ENCODE measurements at places on chromosomes 3 and 15.

- no peak for DNase-seq
These were observed 31.5 kb upstream of the TRH start for GRCh38 chr3:129943020-129943419.

- no peak for DNase-seq
These were observed at the start of gene SPINT1 for GRCh38 chr15:40843885-40844695. SPINT1 (plus strand) TSS chr15:40844048; CDS start chr15:40844555, 507 bp downstream.

DNA sequence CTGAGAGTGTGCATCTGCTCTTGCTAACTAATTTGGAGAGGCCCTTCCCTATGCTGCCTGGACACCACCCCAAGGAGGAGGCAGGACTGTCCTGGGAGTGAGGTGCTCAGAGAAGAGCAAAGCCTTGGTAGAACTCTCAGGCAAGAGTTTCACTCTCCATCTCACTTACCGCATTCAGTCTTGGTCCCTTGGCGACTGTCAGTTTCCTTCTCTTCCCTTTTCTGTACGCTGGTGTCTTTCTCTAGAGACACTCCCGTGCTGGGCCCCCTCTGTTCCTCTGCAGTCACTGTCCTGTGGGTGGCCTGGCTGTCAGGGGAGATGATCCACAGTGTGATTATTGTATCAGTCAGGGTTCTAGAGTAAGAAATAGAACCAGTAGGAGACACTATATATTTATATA is 44.0 kb downstream of the IDH2 start:
- DNase-seq, result no peak

DNA sequence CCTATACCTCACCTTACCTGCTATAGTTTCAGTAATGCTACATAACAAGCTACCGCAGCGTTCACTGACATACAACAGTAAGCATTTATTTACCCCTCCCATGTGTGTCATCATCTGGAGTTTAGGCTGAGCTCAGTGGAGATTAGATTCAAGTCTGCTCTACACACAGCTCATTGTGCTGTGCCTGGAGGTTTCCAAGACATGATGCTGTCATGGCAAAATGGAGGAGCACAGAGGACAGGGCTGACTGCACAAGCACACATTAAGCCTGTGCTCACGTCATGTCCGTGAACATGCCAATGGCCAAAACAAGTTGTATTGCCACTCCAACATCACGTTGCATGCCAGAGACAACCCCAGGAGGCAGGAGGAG is 333.8 kb upstream of the TRIM42 start:
- DNase-seq, result no peak

DNA sequence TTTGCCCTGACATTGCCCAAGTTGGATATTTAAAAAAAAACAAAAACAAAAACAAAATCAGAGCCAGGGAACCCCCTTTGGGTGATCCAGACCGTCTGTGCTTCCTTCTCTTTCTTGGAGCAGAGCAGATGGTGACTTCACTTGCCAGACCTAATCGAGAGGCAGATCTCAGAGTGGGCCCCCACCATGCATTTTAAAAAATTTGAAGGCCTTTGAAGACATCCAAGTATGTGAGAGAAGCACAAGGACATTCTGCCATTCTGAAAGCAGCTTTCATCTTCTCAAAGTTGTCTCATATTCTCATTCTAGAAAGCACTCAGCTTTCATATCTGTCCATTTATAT is 93.3 kb downstream of the SV2B start:
- no peak for DNase-seq

DNA sequence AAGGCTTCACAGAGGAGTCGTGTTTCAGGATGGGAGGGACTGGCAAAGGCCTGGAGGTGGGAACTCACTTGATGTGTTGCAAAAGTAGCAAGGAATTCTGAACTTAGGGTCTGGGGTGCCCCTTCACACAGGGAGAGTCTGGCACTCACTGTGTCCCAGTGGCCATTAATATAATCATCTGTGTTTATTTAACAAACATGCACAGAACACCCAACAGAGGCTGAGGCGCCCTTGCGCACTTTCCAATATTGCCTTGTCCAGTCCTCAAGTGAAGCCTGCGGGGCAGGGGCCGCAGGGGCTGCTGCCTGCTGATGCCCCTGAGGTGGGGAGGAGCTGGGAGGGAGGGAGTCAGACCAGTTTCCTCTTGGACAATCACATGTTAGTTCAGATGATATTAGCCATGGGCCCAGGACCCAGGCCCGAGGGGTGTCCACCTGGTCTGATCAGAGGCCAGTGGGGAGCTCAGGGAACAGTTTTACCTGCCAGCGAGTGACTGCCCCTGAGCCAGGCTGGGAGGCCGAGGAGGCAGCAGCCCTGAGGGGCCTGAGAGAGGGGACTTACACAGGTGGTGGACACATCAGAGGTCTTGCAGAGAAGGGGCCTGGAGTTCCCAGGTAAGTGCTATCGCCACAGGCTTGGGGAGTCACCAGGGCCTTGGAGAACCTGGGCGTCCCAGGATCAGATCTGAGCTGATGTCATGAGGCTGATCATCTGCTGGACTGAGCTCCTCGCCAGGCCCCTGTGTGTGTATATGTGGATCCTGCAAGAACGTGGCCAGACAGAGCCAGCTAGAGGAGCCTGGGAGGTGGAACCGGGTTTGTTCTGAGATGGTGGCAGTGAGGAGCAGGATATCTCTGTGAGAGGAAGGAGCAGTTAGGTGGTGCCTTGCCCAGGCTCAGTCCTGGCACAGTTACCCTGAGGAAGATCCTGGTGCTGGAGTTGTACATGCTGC is 13.8 kb upstream of the TXNRD3 start:
- no peak for DNase-seq

DNA sequence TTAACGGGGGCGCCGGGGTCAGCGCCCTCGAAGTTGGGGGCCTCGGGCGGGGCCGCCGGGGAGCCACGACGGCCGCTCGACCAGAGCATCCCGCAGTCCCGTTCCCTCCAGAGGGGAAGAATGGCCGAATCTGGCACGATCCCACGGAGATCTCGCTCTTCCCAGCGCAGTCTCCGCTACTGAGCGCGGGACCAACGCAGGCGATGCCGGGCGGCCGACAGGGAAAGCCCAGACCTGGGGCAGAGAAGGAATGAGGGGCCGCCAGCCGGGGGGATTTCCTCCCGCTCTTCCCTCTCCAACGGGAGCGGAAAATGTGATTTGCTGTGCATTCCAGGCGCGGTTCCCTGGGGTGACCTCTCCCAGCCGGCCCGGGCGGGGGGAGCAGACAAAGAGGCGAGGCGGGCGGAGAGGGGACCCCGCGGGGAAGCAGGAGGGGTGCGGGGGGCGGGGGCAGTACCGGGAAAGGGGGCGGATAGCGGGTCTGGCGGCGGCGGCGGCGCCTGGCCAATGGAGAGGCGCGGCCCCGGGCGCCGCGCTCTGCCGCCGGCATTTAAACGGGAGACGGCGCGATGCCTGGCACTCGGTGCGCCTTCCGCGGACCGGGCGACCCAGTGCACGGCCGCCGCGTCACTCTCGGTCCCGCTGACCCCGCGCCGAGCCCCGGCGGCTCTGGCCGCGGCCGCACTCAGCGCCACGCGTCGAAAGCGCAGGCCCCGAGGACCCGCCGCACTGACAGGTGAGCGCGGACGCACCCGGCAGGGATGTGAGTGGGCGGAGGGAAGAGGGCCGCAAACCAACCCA is at the start of gene GREM1:
Gene GREM1 (plus strand): TSS at position 579 of the 801 bp plus-strand sequence. CDS start 12,687 bp downstream, outside the sequence.
- no peak for DNase-seq

DNA sequence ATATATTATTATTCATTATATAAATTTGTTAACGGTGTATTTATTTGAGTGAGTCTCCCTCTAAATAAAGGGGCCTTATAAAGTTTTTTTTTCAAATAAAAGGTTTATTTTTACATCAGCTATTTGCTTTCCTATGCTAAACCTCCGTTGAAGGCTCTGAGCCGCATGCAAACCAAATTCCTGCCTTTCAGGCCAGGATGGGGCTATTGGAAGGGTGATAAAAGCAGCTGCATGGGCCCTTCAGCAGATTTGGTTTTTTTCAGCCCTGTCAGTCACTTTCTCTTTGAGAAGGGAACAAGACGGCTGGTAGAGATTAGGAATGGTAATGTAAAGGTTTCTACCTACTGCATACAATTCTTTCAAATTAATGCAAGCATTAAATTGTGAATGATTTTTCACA is 244.2 kb downstream of the WNT5A start:
- no peak for DNase-seq

- peak; percentile 20 for DNase-seq
These were observed 95.6 kb downstream of the IMPG2 start for GRCh38 chr3:101224739-101225138.

DNA sequence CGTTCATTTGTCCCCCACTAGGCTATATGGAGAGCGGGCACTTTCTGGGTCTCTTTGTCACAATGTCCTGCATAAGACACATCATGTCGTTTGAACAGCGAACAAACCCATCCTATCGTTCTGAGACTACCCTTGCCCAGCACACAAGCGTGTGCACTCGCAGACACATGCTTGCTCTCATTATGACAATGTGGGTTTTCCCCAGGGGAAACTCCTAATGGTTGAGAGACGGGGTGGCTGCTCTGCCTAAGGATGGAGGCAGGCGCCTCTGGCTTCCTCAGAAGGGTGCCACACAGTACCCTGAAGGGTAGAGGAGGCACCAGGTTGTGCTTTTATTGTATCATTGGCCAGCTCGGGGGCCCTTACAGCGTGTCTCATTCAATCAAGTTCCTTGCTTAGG is 51.0 kb upstream of the MYZAP start:
- no peak for DNase-seq

- no peak for DNase-seq
These were observed 278.1 kb downstream of the THSD4 start for GRCh38 chr15:71393383-71393782.

GRCh38 chr3:41900265-41900664 is 61.6 kb downstream of the ULK4 start:
- DNase-seq, result peak; percentile 78

GRCh38 chr15:76160426-76161152 is 100.8 kb downstream of the TMEM266 start:
- DNase-seq, result no peak

GRCh38 chr15:29196290-29196689 is 73.3 kb downstream of the NSMCE3 start:
- DNase-seq, result no peak

- no peak for DNase-seq
These were observed at the start of gene GABRG3 for GRCh38 chr15:26970712-26971210. GABRG3 (plus strand) TSS chr15:26971181.

- DNase-seq, result peak; percentile 99
These were observed 650.6 kb downstream of the ZPLD1 start for GRCh38 chr3:103085465-103085864.
